Left renal cortex interstitium (tissue), 4 donors: ENCODE measurements at places on chromosomes 7 and 10.

- DNase-seq = no peak
Observed at GRCh38 chr7:570801-571070, 51.1 kb upstream of the PDGFA start.

DNA sequence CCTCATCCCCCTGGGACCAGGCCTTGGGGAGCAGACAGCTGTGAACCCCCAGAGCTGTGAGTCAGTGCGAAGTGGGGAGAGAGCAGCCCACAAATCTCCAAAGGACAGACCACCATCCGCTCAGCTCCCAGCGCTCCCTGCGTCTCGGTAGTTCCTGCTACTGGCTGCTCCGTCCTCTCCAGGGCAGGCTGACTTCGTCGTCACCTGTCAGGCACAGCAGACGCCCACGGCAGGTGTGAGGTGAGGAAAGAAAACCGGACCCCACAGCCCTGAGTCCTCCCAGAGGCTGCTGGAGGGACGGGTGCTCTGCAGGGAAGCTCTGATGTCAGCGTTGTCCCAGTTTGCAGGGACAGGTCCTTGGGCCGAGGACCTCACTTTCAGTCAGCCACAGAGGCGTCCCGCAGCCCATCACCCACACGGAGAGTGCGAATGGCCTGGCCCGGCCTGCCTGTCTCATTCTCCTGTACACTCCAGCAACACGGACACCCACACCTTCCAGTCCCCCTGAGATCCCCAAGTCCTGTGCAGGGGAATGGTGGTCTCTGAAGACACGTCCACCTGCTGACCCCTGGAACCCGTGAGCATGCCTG lies 95.2 kb downstream of the DNAJB6 start:
- DNase-seq = no peak

DNA sequence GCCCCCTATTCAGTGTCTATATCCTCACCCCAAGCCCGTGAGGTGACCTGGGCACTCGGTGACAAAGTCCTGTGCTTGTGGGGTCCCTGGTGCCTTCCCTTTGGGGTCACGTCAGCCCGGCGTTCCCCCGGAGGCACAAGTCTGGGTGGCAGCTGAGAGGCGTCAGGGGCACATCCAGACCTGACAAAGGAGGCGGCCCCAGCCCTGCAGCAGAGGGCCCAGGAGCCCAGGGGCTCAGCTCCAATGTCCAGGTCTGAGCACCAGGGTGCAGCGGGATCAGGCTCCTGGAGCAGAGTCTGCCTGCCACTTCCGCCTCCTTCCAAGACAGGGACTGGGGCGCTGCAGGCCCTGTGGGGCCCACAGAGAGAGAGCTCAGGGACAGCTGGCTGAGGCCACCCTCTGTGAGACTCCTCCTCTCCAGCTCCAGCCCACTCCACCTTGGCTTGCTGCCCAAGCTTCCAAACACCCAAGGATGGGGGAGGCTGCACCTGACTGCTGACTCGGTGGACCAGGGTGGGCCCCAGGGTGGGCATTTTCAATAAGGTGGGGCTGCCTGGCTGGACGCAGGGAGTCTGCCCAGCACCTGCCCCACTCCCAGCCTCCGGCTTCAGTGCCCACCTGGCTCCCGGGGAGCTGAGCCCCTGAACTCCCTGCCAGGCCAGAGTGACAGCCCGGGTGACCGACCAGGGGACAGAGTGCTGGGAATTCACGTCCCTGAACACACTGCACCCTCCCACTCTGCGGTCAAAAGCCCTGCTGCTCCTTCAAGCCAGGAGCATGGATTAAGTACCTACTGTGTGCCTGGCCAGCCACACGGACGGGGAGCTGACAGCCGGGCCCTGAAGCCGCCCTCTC lies 1.0 kb upstream of the KNDC1 start:
- DNase-seq = no peak

GRCh38 chr7:33982425-33982786 lies 77.1 kb downstream of the BMPER start:
- no peak for DNase-seq

DNA sequence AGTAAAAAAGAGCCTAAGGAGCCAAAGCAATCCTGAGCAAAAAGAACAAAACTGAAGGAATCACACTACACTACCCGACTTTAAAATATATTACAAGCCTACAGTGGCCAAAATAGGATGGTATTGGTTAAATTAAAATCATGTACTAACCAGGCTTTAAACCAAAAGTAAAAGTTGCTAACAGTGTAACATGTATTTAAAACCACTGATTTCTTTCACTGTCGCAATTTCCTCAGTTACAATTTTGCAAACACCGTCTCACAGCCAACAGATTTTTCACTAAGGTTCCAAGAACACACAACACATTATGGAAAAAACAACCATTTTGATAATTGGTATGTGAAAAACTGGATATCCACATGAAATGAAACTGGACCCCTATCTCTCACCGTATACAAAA lies 74.0 kb downstream of the JMJD1C start:
- no peak for DNase-seq

GRCh38 chr10:46330894-46331293 lies 44.1 kb downstream of the ANTXRL start:
- no peak for DNase-seq

DNA sequence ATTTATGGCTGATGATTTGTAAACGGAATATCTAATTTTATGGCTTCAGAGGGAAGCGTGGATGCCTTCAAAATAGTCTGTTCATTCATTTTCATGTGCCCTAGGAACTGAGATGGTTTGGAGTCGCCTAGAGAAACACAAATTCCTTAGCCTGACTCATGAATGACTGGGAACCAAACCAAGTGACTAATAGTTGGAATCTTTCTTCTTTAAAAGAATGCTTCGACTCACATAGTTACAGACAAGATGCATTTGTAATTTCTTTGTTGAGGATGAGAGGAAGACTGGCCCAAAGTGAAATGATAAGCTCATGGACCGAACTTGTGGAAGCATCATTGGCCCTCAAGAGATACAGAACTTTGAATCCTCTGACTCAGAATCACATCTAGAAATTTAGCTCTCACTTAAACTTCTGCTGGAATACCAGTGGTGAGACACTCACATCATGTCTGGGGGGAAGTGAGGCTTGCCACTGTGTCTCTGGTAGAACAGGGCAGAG lies 1107.2 kb downstream of the NRG3 start:
- DNase-seq = no peak

- no peak for DNase-seq
Observed at GRCh38 chr7:130207642-130208041, at the start of gene SSMEM1. Gene SSMEM1, plus strand, starts transcription at chr7:130207860. Its CDS starts 51 bp downstream, at chr7:130207911.

- no peak for DNase-seq
Observed at GRCh38 chr7:16960337-16960965, 78.7 kb upstream of the AGR3 start.

- no peak for DNase-seq
Observed at GRCh38 chr10:48472501-48473069, 132.3 kb downstream of the ARHGAP22 start.

DNA sequence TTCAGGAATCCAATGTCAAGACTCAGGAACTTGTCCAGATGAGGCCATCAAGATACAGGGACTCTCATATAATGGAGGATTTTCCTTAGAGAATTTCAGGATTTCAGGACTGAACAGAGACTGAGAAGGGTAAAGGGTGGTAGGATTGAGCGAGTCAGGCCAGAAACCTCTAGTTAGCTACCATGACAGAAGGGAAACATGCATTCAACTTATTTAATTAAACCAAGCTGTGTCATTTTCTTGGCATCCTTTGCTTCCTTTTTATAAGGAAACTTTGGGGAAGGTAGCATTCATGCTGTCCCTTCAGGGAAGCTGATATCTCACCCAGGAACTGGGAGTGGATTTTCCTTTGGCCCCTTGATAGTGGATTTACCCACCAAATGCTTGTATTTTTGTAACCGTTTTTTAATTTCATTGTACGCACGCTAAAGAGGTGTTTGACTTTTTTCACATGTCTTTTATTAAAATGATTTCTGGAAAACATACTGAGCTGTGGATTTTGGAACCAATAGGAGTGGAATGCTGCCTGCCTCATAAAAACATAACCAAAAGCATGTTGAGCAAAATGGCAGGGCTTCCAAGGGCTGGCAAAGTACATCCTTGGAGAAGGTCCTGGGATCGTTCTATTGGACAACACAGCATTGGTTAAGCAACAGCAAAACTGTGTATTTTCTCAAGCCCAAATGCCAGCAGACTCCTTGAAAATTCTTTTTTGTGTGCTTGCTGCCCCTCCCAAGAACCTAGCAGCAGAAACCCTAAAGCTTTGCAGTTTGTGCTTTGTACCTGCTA lies 104.5 kb downstream of the CXCL12 start:
- no peak for DNase-seq

DNA sequence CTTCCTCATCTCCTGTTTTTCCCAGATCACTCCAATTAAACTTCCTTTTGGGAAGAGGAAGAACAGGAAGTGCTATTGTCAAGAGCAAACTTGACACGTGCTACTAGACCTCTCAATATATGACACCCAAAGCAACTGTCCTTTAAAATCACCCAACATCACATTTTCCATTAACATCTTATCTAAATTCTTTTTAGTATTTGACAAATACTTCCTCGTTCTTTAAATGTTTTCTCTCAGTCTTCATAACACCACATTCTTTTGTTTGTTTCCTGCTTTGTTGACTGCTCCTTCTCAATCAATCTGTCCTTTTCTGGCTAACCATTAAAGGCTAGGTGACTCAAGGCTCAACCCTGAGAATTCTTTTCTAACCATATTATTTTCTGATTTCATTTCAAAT lies 7.1 kb upstream of the TFPI2 start:
- no peak for DNase-seq

- DNase-seq = no peak
Observed at GRCh38 chr10:71127104-71127503, 85.3 kb upstream of the UNC5B start.

- no peak for DNase-seq
Observed at GRCh38 chr10:17010363-17011145, 119.1 kb downstream of the CUBN start.

- no peak for DNase-seq
Observed at GRCh38 chr10:55750458-55750857, 610.6 kb downstream of the ZWINT start.

DNA sequence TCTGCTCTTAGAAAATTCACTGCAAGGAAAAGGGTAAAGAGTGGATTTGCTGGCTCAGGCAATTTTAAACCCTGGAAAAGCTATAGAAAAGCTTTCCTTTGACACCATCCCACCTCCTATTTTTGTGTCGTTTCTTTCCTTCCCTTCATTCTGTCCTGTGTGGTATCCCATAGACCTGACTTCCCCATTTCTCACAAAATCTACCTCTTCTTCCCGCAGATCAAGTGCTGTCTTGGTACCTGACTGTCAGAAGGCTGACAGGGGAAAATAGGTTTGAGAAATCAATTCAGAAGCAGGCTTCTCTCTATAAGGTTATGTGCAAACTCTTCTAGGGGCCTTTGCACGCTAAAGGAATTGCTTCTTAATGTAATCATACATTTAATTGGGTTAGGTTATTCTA lies 98.9 kb downstream of the MTPN start:
- no peak for DNase-seq

- no peak for DNase-seq
Observed at GRCh38 chr10:3684891-3685290, 100.1 kb downstream of the KLF6 start.

GRCh38 chr10:127745861-127746260 lies 8.9 kb downstream of the FOXI2 start:
- no peak for DNase-seq

- DNase-seq = no peak
Observed at GRCh38 chr10:33273295-33274002, 61.0 kb downstream of the NRP1 start.

GRCh38 chr10:5534880-5535856 lies 10.4 kb downstream of the CALML3 start:
- DNase-seq = no peak

DNA sequence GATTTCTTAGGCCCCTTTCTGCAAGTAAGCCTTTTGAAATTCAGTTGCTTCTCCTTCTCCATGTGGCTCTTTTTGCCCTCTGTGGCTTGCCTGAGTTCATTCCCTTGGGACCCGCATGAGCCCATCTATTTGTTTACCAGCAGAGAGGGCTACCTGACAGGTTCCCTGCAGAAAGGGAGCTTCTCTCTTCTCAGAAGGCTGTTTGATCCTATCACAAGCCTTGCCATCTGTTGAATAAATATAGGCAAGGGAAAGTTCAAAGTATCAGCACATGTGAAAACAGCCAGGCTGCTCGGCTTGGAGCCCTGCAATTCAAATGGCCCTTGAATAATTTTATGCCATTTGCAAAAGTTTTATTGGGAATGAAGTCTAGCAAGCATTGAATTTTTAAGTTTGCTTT lies 720.2 kb upstream of the FZD8 start:
- DNase-seq = no peak

DNA sequence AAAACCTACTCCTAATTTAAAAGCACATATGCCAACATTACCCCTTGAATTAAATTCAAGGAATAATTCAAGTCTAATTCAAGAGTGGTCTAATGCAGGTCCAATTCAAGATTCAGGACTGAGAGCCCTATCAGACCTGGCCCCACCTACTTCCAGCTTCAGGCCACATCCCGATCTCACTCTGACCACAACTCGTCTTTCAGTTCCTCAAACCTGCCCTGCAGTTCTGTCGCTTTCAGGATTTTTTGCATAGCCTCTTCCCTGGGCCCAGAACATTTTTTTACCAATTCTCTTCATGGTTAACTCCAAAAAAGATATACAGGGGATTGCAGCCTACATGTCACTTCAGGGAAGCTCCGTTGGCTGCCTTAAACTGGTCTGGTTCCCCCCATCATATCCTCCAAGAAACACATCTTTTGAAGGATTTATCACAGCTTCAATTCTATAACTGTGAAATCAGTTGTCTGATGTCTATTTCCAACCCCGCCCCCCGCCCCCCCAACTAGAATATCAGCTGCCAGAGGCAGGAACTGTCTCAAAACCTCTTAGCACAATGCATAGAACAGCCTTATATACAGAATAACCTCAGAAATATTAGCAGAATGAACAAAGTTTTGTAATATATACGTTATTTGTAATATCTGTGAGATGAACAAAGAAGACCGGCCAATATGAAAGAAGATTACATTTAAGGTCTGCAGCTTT lies 20.8 kb downstream of the CCDC6 start:
- no peak for DNase-seq

GRCh38 chr10:7410301-7410861 lies 453 bp downstream of the SFMBT2 start:
- DNase-seq = no peak
